Esophagus squamous epithelium (tissue), 5 donors: ENCODE measurements at places on chromosomes 16 and 17. TPM values are rescaled to one million over a fixed set of nuclear protein-coding genes. Genes with fewer than 3 reads are reported as not detected.

ADAP2 gene
- total RNA-seq: 9.5 TPM

NXPH3 gene
- total RNA-seq: 0.53 TPM

TAT gene
- total RNA-seq: not detected

C16orf96 gene
- not detected for total RNA-seq

TMEM98 gene
- 61.4 TPM for total RNA-seq

CTF1 gene
- total RNA-seq: 0.53 TPM

PRKCA gene
- 3.9 TPM for total RNA-seq

GFER gene
- 5.6 TPM for total RNA-seq

P2RX1 gene
- total RNA-seq: 2.1 TPM

KRT32 gene
- total RNA-seq: 5.0 TPM

NACA2 gene
- total RNA-seq: not detected

ZG16B gene
- 0.34 TPM for total RNA-seq

CDK5R1 gene
- 5.7 TPM for total RNA-seq

YBX2 gene
- total RNA-seq: 3.8 TPM

EARS2 gene
- 23.5 TPM for total RNA-seq

RDM1 gene
- 4.0 TPM for total RNA-seq

CLEC19A gene
- not detected for total RNA-seq
